A549 (cell line): ENCODE measurements at places on chromosomes 7 and 10.

GRCh38 chr7:2613931-2614600 is 17.7 kb upstream of the TTYH3 start:
- no peak for DNase-seq

GRCh38 chr7:4681218-4681851 is 760 bp upstream of the FOXK1 start:
- DNase-seq = no peak

DNA sequence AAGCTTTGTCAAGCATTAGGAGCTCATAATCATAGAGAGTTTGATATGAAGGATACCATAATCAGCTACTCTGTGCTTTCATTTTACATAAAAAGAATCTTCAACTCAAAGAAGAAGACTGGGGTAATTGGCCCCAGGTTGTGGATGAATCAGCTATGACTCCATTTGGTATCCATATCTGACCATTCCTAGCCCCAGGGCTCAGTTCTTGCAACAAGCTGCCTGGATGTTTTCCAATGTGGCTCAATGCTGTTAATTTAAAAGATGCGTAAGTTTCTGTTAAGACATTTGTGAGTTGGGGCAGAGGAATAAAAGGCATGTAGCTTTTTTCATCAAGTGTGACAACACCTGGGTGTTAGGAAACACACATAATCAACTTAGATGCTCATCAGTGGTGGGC is 951.1 kb downstream of the NRG3 start:
- DNase-seq = no peak

- DNase-seq = no peak
Measured at GRCh38 chr10:125007436-125007835, 65.5 kb downstream of the ZRANB1 start.

DNA sequence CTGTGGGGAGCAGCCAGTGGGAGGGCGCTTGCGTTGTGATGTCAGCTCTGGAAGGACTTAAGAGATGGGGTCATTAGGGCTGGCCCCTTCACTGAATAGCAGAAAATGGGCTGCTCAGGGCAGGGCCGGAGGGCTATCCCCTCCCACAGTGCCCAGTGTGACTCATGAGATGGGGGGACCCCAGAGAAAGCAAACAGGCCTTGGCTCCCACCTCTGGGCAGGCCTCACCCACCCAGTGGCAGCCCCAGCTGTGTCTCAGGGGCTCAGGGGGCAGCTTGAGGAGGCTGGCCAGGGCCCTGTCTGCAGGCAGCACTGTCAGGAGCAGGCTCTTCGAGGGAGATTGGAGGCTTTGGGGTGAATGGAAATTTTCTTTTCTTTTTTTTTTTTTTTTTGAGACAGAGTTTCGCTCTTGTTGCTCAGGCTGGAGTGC is 168.3 kb downstream of the SLIT1 start:
- no peak for DNase-seq

DNA sequence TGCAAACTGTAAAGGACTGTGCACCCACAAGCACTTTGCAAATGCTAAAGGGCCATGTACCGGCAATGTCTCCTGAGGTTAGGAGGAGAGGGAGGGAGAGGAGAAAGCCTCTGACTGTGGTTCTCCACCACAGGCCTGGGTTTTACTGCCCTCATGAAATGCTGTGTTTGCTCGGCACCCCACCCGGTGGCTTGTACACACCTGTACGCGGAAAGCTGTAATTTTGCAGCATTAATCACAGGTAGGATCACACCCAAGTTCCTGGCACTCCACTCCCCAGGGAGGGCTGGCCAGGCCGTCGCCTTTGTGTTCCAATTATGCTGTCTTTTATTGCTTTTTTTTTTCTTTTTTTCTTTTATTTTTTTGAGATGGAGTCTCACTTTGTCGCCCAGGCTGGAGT is 78.5 kb upstream of the MYL10 start:
- DNase-seq = no peak

DNA sequence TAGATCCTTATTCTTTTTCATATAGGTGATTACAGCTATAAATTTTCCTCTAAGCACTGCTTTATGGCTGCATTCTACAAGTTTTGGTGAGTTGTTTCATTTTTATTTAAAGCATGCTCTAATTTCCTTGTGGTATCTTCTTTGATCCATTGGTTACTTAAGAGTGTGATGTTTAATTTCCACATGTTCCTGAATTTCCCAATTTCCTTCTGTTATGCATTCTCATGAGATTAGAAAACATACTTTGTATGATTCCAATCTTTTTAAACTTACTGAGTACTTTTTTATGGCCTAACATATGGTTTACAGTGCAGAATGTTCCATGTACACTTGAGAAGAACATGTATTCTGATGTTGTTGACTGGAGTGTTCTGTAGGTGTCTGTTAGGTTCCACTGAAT is 53.4 kb downstream of the MYL10 start:
- no peak for DNase-seq

GRCh38 chr7:115013886-115014285 is 92.0 kb downstream of the MDFIC start:
- DNase-seq = no peak

DNA sequence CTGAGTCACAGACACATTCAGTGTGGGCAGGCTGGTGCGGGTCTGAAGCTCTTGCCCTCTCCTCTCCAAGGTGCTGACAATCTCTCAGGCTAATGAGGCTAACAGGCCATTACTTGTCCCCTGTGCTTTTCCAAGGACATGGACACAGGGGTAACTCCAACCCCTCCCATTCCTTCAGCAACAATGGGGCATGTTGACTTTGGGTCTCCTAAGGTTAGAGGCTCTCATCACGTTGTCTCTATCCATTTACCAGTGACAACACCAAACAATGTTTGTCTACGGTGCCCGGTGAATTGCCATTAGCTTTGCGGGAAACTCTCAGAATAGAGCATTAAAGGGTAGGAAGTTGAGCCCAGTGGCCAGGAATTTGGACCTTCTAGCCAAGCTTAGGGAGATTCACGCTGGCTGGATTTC is 101.6 kb upstream of the TNS3 start:
- no peak for DNase-seq

GRCh38 chr7:25260862-25261494 is 32.7 kb upstream of the NPVF start:
- no peak for DNase-seq

DNA sequence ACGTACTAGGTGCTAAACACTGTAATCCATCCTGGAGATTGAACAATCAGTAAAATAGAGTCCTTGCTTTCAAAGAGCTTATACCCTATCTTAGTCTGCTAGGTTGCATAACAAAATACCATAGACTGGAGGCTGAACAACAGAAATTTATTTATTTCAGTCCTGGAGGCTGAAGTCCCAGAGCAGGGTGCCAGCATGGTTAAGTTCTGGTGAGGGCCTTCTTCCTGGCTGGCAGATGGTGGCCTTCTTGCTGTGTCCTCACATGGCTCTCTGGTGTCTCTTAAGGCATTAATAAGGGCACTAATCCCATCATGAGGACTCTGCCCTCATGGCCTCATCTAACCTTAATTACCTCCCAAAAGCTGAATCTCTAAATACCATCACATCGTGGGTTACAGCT is 43.1 kb upstream of the ICA1 start:
- DNase-seq = no peak

- DNase-seq = no peak
Measured at GRCh38 chr7:136555933-136556332, 312.5 kb upstream of the CHRM2 start.

DNA sequence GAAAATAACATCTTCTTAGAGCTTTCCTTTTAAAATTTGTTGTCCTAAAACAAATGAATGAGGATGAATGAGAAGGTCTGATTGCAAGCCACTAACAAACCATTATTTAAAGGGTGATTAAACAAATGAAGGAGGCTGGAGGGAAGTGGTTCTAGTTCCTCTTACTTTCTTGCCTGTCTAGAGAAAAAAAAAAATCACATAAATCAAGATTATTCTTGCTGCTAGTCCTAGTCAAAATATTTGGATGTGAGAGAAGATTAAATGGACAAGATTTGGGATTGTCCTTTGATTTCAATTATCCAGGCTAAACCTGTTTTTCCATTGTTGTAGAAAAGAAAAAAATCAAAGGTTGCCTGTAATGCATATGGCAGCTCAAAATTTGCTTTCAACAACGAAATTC is 3.3 kb downstream of the SKAP2 start:
- no peak for DNase-seq

DNA sequence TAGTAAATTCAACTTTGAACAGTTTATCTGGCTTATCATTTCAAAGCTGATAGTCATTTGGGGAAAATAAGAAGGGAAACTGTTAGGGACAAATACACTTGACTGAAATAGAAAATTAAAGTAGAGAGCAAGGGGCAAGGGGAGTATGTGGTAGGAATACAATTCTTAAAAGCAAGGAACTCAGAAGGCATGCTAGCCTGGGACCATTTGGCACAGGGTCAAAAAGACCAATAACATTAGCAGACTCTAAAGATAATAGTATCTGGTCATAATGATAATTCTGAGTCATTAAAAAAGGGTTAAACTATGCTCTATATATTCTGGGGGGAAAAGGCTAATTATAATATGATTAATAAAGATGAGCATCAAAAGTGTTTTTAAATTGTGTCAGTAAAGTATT is 112.2 kb downstream of the CNOT4 start:
- DNase-seq = no peak

GRCh38 chr10:59582780-59583179 is 126.9 kb downstream of the SLC16A9 start:
- no peak for DNase-seq

- DNase-seq = no peak
Measured at GRCh38 chr10:62597226-62597625, 207.3 kb upstream of the ADO start.

- DNase-seq = no peak
Measured at GRCh38 chr7:72925546-72926120, 738 bp downstream of the POM121 start.

GRCh38 chr10:132353456-132354355 is 21.7 kb downstream of the LRRC27 start:
- no peak for DNase-seq

- DNase-seq = no peak
Measured at GRCh38 chr10:65341323-65341925, 1584.4 kb upstream of the LRRTM3 start.

DNA sequence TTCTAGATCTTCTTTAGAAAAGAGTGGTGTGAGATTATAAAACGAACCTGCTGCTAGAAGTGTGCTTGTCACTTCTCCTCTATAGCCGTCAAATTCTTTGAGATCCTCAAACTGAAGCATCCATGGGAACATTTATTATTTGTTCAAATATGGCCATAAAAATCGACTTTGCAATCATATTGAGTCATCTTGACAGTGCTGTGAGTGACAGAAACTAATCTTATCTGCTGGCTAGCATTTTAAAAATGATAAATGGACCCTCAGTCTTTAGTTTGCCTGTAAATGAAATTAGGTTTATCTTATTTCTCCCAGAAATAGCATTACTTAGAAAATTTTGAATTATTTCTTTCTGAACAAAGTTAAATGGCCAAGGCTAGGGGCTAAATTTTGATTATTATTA is 290.8 kb downstream of the EXOC4 start:
- DNase-seq = no peak

- DNase-seq = no peak
Measured at GRCh38 chr7:68125168-68125567, 1128.5 kb downstream of the TYW1 start.

- no peak for DNase-seq
Measured at GRCh38 chr10:111344804-111345203, 268.0 kb downstream of the ADRA2A start.

- DNase-seq = no peak
Measured at GRCh38 chr7:26534649-26535482, 243.2 kb downstream of the SNX10 start.

DNA sequence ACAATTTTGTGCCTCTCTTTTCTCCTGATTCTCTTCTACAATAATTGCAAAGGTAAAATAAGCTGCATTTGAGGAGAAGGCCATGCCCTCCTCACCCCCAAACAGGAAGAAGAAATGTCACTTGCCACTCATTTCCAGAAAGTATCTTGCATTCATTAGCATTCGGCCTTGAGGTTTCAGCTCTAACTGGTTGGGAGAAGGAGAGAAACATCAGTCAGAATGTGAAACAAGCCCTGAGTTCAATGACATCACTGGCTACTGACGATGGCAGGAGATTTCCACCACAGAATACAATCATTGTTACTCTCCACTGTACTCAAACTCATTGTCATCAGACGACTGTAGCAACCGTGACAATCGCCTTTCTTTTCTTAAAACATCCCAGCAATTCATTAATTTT is 72.8 kb downstream of the PRKCQ start:
- DNase-seq = no peak

- DNase-seq = no peak
Measured at GRCh38 chr10:4073912-4074311, 288.9 kb upstream of the KLF6 start.

DNA sequence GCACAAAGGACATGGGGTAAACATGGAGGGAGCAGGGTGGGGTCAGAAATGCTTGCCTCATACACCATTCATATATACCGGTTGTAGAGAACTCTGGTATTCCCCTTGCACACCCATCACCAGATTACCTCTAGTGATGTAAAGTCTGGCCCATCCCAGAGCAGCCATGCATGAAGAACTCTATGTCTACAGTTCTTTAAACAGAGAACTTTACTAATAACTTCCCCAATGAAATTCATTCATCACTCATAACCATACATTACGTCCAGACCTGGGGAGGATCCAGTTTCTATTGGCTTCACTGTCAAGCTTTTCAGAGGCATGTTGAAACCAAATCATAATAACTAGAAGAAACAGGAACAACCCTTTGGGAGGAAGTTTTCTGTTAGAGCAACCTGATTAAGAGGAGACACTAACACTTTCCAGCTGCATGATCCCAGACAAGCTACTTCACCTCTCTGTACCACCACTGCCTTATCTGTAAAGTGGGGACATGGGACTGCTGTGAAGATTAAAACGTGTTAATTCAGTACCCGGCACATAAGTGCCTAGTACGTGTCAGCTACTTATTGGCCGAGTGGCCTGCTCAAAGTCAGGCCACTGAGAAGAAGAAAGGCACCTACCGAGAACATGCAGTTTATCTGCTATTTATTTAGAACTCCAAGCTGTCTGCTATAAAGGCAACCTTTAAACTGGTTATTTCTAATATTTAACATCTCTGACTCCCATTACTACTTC is 59.7 kb downstream of the IGF2BP3 start:
- no peak for DNase-seq

- no peak for DNase-seq
Measured at GRCh38 chr7:31921047-31921446, 149.2 kb downstream of the PDE1C start.

DNA sequence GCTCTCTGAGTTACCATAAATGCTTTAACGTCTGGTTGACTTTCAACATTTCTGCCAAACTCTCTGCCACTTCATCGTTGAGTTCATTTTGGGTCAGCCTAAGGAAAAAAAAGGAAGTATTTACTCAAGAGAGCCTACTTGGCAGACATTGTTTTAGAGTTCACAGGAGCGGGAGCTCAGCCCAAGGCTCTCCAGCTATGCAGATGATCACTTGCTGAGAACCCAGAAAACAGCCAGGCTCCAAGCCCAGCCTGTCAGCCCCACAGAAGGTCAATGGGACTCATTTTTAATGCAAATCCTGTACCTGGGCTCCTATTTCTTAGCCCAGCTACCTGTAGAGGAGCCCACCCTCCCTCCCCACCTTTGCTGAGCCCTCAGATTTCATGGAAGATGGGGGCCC is 45.5 kb downstream of the NOD1 start:
- DNase-seq = no peak

DNA sequence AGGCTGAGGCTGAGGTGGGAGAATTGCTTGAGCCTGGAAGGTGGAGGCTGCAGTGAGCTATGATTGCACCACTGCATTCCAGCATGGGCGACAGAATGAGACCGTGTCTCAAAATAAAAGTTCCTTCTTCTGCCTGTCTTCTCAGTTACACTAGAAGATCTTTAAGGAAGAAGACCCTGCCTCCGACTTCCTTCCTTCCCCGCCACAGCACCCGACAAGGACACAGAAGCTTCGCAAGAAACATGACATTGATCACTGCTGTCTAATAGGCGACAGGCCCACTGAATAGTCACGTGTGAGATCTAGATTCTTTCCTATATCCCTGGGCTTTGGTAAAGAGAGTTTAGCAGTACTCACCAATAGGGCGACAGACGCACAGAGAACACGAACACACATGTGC is 118.2 kb downstream of the PRPF18 start:
- no peak for DNase-seq
